GDM1 (cell line): ENCODE measurements at places on chromosomes 16 and 17.

GRCh38 chr16:47626246-47626645 is 165.1 kb downstream of the PHKB start:
- DNase-seq, result no peak

DNA sequence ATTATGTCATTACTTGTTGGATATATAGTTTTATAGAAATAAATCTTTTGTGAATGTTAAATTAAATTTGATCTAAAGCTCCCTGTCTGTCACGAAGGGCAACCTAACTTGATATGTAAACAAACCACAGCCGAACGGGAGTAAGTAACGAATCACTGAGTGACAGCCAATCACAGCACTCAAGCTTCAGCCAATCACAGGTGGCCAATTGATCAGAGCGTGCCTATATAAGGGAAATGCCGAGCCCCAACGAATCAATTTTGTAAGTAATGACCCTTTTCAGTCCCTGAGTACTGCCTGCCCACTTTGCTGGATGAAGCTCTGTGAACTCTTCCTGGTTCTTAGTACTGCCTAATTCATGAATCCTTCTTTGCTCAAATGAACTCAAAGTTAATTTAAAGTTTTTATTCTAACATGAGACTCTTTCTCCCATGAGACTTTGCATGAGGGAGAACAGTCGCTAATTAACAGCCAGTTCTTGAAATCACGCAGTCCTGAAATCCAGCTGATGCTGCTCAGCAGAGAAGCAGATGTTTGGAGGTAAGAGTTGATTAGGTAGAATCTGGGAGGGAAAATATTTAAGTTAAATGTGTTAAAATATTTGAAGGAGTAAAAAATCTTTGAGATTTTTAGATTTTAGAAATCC is 302.2 kb downstream of the CNTNAP4 start:
- no peak for DNase-seq

DNA sequence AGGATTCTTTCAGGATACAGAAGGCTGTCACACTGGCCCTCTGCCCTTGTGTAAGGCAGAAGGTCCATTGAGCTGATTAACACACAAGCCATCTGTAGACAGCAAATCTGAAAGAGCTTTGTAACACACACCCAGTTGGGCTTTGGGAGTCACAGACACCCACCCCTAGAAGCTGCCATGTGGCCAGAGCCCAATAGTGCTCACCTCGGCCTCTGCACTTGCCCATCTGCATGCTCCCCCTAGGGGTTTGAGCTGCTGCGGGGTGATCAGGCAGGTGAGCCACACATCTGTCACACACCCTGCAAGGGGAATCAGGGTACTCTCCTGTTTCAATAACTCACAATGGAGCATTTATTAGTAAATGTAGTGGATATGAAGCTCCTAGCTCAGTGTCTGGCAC is 138.3 kb downstream of the CHD9NB start:
- DNase-seq, result no peak

- no peak for DNase-seq
Measured at GRCh38 chr16:84603940-84604339, 13.9 kb downstream of the COTL1 start.

DNA sequence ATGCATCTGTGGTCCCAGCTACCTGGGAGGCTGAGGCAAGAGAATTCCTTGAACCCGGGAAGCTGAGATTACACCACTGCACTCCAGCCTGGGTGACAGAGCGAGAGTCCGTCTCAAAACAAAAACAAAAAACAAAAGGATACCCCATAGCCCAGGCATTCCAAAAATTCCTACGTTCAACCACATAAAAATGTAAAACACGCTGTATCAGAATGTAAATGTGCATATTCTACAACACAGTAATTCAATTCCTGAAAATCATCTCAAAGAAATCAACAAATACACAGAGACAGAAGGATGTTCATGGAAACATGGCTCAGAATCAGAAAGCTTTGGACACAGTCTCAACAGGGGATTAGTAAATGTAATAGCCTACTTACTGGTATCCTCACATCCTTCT is 33.0 kb downstream of the COG7 start:
- DNase-seq, result no peak

GRCh38 chr17:11241611-11242226 is 706 bp downstream of the SHISA6 start:
- no peak for DNase-seq

DNA sequence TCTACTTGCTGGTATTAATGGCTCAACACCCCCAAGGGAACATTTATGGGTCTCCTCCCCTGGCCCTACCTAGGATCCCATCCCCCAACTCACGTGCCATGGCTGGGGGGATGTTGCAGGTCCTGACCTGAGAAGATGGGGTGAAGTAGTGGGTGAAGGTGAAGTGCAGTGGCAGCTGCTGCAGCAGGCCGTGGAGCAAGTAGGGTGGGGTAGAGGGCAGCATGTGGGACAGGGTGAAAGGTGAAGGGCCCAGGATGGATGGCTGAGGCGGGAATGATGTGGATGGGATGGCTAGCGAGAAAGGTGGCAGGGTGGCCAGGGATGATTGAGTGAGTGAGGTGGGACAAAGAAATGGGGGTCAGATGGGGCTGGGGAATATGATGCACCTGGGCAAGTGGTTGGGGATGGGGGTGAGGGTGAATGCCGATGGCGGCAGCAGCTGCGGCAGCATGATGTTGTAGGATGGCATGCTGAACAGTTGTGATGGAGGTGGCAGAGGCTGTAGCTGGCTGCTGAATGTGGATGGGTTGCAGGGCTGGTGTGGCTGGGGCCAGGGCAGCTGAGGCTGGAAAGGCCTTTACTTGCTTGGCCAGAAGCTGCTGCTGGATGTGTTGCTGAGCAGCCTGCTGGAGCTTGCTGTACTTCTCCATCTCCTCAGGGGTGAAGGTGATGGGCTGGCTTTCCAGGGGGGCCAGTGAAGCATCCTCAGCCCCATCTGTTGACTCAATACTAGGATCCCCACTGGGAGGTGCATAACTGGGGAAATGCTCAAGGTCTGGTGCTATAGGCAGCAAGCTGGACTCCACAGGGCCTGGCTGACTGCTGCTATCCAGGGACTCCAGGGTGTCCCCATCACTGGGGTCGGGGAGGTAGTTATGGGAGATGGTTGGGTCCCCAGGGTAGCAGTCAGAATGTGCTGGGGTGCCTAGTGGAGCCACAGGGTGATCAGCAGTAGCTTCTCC is 8.3 kb upstream of the ITGA2B start:
- no peak for DNase-seq

DNA sequence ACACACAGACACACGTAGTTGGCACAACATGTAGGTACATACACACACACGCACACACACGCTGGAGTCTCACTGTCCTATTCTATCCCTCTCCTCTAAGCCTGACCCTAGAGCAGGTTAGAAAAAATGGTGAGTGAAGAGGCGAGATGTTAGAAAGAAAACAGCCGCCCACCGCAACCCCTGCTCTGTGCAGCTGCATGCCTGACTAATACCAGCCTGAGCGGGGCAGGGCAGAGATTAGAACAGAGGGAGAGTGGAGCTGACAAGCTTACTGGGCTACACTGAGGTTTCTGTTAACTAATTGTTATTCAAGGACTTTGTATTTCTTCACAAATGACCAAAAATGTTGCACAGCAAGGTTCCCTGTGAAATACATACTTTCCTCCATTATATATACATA is 59.8 kb downstream of the AMFR start:
- DNase-seq, result no peak

- no peak for DNase-seq
Measured at GRCh38 chr16:85598141-85598540, 15.0 kb upstream of the GSE1 start.

DNA sequence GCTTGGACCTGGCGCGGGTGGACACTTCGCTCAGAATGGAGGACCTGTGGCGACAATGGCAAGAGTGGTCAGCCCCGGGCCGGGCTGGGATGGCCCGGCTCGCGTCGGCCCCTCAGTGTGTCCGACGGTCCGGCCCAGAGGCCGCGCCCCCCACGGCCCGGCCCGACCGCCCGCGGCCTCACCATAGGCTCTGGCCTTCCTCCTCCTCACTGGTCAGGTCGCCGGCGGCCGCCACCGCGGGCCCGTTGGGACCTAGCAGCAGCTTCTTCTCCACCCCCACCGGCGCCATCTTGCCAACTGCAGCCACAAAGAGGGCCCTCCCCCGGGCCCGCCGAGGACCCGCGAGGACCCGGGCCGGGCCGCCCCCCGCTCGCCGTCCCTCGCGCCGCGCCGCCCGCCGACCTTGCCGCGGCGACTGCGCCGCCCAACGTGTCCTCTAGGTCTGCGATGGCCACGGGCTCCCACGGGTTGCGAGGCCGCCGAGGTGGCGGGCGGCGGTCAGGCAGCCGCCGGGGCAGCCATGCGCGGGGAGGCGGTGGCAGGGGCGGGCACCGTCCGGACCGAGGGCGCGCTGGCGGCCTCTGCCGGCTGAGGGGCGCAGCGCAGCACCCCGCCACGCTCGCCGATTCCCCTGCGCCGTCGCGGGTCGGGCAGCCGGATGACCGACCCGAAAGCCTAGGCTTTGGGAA is at the start of gene DYNC1LI2:
TSS of gene DYNC1LI2 (minus strand) at position 307 of the 689 bp plus-strand sequence. CDS start at position 289, 18 bp downstream.
- peak; percentile 52 for DNase-seq

- DNase-seq, result no peak
Measured at GRCh38 chr17:17841601-17842025, 4.8 kb upstream of the SREBF1 start.

DNA sequence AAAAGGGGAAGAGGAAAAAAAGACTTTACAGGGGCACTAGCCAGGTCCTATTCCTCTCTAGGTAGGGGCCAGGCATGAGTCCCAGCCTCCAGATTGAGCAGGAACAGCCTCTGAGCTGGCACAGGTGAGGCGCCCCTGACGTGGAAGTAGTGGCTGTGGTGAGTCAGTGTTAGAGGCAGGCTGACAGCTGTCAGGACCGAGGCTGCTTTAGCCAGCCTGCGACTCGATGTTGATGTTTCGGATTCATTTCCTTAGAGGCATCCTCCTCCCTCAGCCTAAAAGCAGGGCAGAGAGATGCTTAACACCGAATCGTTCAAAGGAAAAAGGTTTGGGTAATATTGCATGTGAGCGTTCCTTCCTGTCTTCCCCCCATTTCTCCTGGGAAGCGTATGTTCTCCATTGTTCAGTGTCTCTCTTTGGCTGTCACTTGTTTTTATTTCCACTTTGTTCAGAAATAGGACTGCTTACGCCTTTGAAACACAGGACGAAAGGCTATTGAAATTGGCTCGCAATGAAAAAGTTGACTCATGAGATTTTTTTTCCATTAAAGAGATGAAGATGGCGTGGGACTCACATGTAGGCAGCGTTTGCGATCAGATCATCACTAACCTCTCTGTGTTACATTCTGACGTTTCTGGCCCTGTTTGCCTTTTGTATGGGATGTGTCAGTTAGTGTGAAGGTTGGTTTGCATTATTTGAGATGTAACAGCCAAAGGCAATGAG is 1.3 kb downstream of the KIAA0513 start:
- no peak for DNase-seq

- no peak for DNase-seq
Measured at GRCh38 chr16:83117810-83118209, 491.0 kb downstream of the CDH13 start.

DNA sequence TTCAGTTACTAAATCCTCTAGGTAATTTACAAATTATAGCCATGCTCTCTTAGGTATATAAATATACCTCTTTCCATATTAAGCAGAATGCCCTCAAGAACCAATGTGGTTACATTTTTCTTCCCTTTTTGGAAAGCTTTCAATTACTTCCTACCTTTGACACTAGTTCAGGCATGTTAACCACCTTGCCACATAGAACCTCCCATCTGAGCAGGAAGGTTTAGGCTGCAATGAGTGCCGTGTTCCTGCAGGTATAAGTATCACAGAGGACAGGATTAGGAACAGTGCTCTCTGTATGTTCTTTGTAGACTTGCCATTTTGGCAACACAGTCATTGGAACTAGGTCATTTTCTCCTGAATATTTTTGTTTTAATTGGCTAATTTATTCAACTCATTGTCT is 20.1 kb downstream of the KRT25 start:
- DNase-seq, result no peak

DNA sequence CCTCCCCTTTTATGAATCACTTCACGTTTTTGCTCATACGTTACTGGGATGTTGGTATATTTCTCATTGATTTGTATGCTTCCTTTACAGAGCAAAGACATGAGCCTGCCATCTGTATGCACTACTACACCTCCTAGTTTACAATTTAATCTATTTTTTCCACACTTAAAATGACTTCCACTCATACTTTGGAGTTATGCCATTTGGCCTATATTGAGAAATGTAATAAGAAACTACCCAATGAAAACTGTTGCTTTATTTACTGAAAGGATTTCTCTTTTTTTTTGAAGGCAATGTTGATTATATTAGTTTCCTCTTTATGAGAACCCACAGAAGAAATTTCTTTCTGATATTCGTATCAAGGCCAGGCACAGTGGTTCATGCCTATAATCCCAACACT is 43.1 kb downstream of the DUSP14 start:
- DNase-seq, result no peak

DNA sequence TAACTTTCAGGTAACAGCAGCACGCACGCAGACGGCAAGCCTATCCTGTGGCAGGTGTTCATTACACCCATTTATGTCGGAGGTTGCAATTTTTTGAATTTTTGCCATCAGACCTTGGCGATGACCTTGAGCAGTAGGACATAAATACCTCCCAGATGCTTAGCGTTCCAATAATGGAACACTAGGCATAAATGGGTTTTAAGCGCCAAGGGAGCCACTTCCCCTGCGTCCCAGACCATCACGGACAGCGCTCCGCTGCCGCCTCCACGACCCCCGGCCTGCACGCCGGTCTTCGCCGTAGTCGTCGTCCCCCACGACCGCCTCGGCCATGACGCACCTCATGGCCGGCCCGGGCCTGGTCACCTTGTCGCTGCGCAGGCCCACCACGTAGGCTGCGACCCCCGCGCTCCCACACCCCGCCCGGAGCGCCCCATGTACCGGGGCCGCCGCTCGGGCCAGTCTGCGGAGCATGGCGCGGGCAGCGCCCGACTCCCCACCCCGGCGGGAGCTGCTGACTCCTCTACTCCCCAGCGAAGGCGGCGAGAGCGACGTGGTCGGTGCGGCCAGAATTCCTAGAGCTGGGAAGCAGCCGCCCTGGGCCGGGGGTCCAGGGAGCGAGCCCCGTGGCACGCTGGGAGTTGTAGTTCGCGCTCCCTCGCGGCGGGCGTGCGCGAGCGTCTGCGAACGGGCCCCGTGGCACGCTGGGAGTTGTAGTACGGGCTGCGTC is 22.7 kb downstream of the TMEM235 start:
- peak; percentile 70 for DNase-seq

DNA sequence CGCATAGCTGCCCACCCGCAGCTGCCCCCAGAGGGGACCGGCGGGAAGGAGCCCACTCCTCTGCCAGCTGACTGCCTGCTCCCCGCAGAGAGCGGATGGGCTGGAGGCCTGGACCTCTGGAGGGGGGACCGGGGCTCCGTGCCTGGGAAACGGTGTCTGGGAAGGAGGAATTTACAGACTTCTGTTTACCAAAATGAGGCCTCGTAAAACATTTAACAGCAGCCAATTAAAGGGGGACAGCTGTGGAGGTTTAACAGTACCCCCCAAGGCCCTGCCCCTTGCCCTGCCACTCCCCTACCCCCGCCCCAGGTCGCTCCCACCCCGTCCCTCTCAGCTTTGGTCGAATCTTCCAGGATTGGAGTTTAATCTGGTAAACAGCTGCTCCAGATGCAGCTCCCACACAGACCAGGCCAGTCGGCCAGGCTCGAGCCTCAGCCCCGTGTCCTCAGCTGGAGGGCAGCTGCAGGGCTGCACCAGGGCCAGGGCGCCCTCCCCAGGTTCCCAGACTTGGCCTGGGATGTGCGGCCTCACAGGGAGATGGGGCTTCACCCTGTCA is 41.1 kb downstream of the BAHCC1 start:
- no peak for DNase-seq
